ENCODE measurements at places on chromosomes 6 and 20.

- DNase-seq = no peak
These were observed 548 bp upstream of the HLA-DRA start for GRCh38 chr6:32439139-32439538.

- DNase-seq = no peak
These were observed 9.6 kb upstream of the SF3B5 start for GRCh38 chr6:144104898-144105487.

DNA sequence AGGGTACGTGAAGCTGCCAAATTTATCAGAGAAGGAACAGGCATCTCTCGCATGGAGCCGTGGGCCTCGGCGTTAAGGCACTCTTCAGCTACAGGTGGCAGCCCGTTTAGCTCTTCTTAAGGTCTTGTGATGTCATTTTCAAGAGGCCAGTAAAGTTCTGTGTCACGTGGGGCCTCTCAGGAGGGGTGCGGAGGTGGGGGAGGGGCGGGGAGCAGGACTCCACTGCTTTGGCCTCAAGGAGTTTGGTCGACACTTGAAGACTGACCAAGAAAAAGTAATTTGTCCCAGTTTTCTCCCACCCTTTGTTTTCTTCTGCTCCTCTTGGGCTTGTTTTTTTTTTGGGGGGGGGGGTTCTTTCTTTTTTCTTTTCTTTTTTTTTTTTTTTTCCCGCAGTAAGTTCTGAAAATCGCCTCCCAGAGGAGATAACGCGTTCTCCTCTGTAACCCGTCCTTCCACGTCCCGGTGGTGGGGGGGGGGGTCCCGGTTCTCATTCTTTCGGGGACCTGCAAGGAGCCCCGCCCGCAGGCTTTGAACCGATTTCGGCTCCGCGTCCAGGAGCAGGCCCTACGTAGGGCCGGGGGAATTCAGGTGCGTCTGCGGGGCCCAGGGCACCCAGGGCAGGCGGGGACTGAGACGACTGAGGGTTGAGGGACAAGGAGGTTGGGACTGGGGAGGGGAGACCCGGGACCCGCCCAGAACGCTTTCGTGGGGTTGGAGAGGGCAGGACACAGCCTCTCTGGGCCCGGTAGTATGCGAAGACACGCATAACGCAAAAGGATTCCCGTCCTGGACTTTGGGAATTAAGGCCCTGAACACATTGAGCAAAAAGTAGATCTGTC is 26.0 kb downstream of the GPX6 start:
- peak; percentile 8 for DNase-seq

GRCh38 chr6:53547811-53548496 is 3.1 kb upstream of the GCLC start:
- peak; percentile 82 for DNase-seq

DNA sequence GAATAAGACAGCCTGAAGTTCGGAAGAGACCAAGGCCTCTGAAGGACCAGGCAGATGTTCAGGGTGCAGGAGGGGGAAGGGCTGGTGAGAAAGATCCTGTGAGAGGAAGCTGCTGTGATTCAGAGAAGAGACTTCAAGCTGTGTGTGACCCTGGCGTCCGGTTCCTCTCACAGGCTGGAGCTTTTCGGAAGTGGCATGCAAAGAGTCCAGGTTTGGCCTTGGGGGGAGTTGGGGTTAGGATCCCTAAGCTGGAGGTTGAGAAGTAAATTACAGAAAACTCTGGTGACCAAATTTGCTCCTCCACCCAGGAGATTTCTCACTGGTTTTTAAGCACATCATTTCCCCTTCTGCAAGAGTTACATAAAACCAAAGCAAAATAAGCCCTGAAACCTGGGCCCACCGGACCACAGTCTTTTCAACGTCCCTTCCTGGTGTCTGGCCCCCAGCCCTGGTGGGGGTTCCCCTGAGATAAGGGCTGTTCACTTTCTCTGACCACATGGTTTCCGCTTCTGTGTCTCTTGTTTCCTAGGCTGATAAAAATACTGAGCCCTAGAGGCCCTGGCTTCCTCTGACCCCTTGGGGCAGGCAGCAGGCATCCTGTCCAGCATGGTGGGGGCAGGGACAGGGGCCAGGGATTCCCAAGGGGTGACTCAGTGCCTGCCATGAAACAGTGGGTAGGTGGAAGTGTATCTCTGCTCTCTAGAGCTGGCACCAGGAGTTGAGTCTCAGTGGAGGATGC is 12.0 kb upstream of the LTA start:
- DNase-seq = no peak

- DNase-seq = no peak
These were observed 6.3 kb downstream of the TAF4 start for GRCh38 chr20:62059401-62059800.
